ENCODE measurements at places on chromosomes 13 and 19. TPM values are rescaled to one million over a fixed set of nuclear protein-coding genes. Genes with fewer than 3 reads are reported as not detected.

FCAR gene
- not detected for polyA plus RNA-seq

GJA3 gene
- not detected for polyA plus RNA-seq

NRTN gene
- 6.1 TPM for polyA plus RNA-seq

ABHD8 gene
- 8.0 TPM for polyA plus RNA-seq

ZNF844 gene
- 2.5 TPM for polyA plus RNA-seq

CYP4F8 gene
- not detected for polyA plus RNA-seq

PCSK4 gene
- polyA plus RNA-seq = 3.2 TPM

PARP4 gene
- polyA plus RNA-seq = 13.9 TPM

UBA52 gene
- 1,681 TPM for polyA plus RNA-seq

FBXL12 gene
- 12.3 TPM for polyA plus RNA-seq

FBXO46 gene
- polyA plus RNA-seq = 10.1 TPM

PABPC3 gene
- not detected for polyA plus RNA-seq

EHD2 gene
- polyA plus RNA-seq = 39.9 TPM

NTN5 gene
- 1.3 TPM for polyA plus RNA-seq

PPP1R12C gene
- polyA plus RNA-seq = 82.6 TPM

SYNGR4 gene
- polyA plus RNA-seq = not detected
